ENCODE measurements at places on chromosomes 2 and 18. TPM values are rescaled to one million over a fixed set of nuclear protein-coding genes. Genes with fewer than 3 reads are reported as not detected.
A peak's percentile ranks its signal among the peaks of the same experiment; 100 is the strongest.

COLEC12 gene
- polyA plus RNA-seq: 10.9 TPM

CELF4 gene
- not detected for polyA plus RNA-seq

REG3A gene
- not detected for polyA plus RNA-seq

FAM237A gene
- not detected for polyA plus RNA-seq

FOXI3 gene
- polyA plus RNA-seq: not detected

ABHD3 gene
- 5.7 TPM for polyA plus RNA-seq

CKAP2L gene
- polyA plus RNA-seq: 2.9 TPM

RAMP1 gene
- polyA plus RNA-seq: 47.7 TPM

GKN2 gene
- polyA plus RNA-seq: not detected

IL37 gene
- not detected for polyA plus RNA-seq

TMEM131 gene
- 24.4 TPM for polyA plus RNA-seq

MARCHF4 gene
- polyA plus RNA-seq: 3.8 TPM

STARD6 gene
- not detected for polyA plus RNA-seq

LIMS4 gene
- 2.3 TPM for polyA plus RNA-seq

DNA sequence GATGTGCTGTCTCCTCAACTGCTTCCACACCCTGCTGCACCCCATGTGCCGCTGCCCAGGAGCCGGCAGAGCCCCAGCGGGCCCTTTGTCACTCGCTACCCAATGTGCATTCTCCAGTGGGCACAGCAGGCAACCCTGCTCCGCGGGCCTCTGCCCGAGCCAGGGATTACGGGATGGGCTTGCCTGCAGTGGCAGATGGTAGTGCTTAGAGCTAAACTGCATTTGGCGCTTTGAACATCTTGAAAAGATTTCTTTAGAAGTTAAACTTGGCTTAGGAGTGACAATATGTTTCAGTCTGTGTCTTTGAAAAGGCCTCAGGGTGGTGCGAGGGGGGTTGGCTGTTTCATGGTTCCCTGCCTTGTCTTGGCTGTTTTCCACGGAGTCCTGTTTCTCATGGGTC is 84.0 kb upstream of the BOD1L2 start:
- no peak for DNase-seq

GRCh38 chr2:9398881-9399780 is 24.2 kb downstream of the ITGB1BP1 start:
- no peak for DNase-seq

GRCh38 chr2:64196963-64197362 is 52.7 kb upstream of the PELI1 start:
- DNase-seq: no peak

DNA sequence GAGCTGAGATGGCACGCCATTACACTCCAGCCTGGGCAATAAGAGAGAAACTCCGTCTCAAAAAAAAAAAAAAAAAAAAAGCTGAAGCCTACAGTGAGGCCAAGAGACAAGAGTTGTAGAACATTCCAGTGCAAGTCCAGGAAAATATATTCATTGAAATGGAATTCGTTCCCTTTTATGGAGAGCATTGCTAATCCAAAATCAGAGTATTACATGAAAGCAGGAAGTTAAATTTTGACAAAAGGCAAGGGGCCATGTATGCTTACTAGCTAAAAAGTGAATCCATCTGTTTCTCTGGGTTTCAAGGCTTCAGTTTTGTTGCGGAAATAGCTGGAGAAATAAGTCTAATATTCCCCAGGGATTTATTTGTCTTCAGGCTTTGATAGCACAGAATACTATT is 471.7 kb downstream of the THSD7B start:
- DNase-seq: no peak

DNA sequence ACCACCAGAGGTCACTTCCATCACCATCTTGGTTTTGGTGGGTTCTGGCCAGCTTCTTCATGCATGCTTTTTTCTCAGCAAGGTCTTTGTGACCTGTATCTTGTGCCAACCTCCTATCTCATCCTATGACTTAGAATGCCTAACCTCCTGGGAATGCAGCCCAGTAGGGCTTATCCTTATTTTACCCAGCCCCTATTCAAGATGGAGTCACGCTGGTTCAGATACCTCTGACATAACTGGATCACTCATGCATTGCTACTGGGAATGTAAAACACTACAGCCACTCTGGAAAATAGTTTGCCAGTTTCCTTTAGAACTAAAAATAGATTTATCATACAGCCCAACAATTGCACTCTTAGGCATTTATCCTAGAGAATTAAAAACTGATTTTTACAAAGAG is 219.2 kb downstream of the IRS1 start:
- DNase-seq: no peak

- DNase-seq: no peak
Measured at GRCh38 chr2:157107460-157107859, 150.0 kb upstream of the GALNT5 start.

DNA sequence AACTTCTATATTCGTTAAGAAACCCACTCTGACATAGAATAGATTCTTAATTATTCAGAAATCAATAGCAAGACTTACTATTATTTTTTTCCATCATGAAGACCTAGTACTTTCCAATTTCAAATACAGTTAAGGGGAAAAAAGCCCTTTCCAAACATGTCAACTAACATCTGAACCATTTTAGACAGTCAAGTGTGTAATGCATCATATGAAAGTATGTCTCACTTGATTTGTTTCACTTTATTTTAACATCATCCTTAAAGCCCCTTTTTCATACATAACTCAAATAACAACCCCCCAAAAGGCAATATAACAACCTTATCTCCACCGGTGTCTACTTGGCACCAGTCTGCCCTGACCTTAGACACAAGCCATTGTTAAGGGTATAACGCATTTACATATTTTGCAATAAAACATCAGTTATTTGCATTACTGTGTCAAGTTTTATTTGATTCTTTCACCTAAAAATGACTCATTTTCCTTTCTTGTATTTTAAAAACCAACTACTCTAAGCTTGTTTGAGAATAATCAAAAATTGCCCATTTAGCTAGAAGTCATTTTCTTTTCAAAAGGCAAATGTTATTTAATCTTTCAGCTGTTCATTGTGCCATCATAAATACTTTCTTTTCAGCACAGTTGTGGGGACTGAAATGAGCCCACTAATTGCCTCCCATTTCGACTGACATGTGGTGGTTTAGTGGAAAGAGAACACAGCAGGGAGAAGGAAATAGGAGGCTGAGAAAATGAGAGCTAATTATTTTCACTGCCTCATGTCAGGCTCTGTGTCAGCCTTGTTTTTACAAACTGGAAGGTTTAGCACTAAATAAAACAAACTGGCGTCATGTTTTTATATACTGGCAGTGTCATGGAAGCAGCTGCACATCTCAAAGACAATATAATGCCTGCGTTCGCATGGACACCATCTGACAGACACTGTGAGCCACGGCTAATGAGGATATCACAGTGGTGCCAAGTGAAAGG is 104.7 kb upstream of the CDCA7 start:
- DNase-seq: no peak

GRCh38 chr18:7950380-7951136 is 383.4 kb downstream of the PTPRM start:
- DNase-seq: no peak

DNA sequence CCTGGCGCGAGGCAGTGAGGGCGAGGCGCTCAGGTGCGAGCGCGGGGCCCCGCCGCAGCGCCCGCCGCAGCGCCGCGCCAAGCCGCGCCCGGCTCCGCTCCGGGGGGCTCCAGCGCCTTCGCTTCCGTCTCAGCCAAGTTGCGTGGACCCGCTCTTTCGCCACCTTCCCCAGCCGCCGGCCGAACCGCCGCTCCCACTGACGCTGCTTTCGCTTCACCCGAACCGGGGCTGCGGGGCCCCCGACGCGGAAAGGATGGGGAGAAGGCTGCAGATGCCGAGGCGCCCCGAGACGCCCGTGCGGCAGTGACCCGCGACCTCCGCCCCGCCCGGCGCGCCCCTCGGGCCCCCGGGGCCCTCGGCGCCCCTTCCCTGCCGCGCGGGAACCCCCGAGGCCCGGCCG is 328 bp upstream of the INHBB start:
- no peak for DNase-seq

GRCh38 chr2:20148923-20149702 is 75.8 kb downstream of the SDC1 start:
- DNase-seq: no peak

GRCh38 chr2:195343540-195343939 is 313.5 kb upstream of the SLC39A10 start:
- no peak for DNase-seq

GRCh38 chr2:141392517-141393213 is 738.2 kb downstream of the LRP1B start:
- peak; percentile 15 for DNase-seq

- no peak for DNase-seq
Measured at GRCh38 chr18:9322744-9323143, 11.8 kb upstream of the TWSG1 start.

- no peak for DNase-seq
Measured at GRCh38 chr2:127193164-127193966, 26.7 kb downstream of the CYP27C1 start.

- no peak for DNase-seq
Measured at GRCh38 chr18:8705961-8706790, 820 bp downstream of the MTCL1 start.

GRCh38 chr18:64201781-64202180 is 52.9 kb upstream of the LINC00305 start:
- no peak for DNase-seq

Data from AG04450 (cell line).